ENCODE measurements at places on chromosomes 5 and 9.

DNA sequence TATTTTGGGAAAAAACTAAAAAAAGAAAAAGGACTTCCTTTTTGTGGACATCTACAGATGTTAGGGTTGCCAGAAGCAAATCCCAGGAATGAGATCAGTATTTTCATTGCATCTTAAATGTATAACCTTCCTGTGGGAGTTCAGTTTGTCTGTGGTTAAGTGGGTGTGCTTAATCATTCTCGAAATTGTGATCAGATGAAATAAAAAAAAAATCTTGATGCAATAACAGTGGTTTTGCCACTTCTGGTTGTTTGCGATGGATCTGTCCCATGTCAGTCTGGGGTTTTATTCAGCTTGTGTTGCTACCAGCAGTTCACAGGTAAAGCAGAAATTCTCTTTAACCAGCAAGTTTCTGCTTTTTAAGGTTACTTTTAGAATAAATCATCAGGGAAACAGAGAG, 179.0 kb downstream of the MAN2A1 start:
- no peak for DNase-seq

DNA sequence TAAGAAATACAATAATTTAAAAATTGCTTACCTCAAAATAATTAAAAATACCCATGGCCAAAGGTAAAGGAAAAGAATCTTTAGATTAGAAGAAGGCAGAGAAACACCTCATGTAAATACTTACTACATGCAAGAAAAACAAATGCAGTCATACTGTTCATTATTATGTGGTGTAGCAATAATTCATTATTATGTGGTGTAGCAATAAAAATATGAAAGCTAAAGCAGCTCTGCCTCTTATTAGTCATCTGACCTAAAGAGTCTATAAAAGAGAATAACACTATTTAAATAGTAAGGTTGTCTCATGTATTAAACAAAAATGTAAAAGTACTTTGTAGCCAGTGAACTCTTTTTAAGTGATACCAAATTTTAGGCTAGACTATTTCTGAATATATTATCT, 6.6 kb downstream of the DTWD2 start:
- no peak for DNase-seq

- no peak for DNase-seq
Observed at GRCh38 chr9:124297551-124297901, 39.8 kb downstream of the NEK6 start.

DNA sequence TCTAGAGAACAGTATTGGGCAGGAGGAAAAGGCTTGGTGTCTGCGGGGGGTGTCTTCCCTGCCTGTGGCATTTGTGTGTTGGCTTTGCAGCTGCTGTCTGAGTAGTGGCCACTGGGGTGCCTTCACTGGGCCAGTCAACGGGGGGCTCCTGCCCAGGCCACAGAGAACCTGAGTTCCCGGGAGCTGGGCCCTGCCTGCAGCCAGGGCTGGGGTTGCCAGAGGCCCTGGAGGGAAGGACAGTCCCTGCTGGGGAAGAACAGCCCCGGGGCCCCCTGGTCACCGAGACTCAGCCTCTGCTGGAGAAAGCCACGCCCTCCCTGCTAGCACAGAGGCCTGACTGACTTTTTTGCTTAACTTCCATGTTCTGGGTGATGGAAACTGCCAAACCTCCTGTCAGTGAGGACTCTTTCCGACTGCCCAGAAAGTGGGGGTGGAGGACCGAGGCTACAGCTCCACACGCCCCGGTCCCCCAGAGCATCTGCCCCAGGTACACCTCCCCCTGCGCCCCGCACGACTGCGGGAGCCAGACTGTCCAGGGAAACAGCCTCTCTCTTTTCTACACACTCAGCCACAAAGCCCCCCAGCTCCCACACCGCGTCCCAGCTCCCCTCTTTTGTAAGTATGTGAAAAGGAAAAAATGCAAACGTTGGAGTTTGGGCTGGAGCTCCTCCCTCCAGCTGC, 133.4 kb downstream of the DAB2IP start:
- DNase-seq, result no peak

DNA sequence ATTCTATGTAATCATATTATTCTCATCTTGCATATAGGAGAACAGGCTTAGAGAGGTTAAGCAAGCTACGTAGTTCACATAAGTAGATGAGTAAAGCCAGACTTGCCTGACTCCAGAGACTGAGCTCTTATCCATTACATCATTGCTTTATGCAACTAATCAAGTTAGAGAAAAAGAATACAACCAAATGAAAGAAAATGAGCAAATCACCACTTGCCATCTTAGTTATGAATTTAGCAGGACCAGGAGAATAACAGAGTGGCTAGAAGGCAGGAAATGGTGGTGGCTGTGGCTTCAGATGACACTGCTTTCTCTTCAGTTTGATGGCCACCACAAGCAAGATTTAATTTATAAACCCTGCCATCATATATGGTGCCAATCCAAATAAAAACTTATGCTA, 26.6 kb downstream of the POC5 start:
- no peak for DNase-seq

DNA sequence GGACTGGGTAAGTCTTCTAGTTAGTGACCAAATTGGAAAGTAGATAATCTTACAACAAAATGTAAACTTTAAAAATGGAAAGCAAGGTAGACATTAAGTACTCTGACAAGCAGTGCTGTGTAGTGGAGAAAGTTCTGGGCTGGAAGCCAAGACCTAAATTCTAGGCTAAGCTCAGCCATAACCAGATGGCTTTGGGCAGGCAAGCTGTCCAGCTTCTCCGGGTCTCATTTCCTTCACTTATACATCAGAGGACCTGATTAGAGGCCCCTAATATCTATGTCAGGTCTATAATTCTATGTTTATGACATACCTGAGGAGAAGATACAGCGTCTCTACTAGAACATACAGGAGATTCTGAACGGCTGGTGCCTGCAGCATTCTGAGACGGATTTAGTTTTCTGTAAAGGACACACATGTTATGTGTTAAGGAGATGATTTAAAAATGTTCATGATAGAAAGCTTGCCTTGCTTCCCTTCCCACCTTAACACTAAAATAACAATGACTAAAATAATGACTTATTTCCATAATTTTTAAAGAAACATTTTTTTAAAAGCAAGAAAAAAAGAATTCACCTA, 61.2 kb downstream of the ELL2 start:
- DNase-seq, result no peak

GRCh38 chr5:149656576-149657182, 73.4 kb upstream of the PPARGC1B start:
- DNase-seq, result peak; percentile 33

DNA sequence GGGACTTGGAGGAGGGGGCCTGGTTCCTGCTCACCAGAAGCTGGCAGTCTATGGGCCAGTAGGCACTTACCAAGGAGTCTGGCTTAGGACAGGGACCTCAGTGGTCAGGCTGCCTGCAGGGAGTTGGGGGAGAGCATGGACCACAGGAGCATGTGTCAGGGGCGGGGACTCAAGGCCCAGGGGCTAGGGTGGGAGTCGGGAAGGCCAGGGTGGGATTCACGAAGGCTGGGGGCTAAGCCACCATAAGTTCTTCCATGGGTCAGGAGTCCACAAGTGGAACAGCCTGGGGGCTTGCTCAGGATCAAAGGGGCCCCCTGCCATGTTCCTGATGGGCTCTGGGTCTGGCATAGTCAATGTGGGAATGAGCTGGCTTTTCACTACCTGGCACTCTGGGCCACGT, 11.5 kb upstream of the SLC25A48 start:
- no peak for DNase-seq

DNA sequence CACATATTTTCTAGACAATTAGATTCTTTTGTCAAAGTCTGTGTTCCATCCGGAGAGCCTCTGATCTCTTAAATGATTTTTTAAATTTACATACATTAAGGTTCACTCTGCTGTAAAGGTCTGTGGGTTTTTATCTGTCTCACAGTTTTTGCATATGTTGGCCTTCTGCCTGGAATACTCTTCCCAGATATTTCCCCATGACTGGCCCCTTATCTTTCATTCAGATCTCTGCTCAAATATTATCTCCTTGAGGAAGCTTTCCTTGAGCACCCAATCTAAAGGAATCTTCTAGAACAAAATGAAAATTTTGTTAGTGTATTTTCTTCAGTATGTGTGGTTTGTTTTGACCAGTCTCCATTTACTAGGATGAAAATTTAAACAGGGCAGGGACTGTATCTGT, 26.3 kb downstream of the FAF2 start:
- DNase-seq, result no peak

GRCh38 chr5:139762615-139763170, 32.9 kb upstream of the PSD2 start:
- no peak for DNase-seq

DNA sequence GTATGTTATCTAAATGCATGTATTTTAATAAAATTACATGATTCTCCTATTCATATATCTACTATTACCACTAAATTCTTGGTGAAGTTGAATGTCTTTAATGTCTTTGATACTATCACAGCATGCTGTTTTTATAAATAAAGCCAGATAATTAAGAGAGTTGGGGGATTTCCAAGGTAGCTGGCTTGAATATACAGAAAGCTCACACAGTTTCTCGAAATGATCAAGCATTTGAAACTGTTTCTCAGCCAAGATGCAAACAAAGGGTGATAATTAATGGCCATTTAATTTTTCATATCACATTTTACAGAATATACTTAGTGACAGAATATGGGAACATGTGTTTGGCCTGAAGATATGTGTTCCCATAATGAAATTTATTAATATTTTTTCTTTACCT, 145.6 kb upstream of the CDH12 start:
- no peak for DNase-seq

- no peak for DNase-seq
Observed at GRCh38 chr5:59351076-59351794, 542.3 kb downstream of the PDE4D start.

DNA sequence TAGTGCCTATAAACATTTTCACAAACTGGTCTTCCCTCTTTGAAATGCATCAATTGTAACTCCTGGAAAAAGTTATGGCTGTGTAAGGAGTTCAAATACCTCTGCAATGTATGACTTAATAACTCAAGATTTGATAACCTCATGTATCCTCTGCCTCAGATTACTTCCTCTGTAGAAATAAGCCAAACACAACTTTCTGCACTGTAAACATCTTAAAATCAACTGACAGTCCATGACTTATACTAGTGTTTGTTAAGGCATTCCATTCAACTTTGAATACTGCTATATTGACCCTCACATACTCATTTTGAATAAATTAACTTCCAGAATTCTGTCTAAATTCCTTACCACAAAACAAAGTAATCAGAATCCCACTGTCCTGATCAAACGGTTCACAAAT, 256.2 kb upstream of the POU5F2 start:
- no peak for DNase-seq

- peak; percentile 68 for DNase-seq
Observed at GRCh38 chr9:97386733-97387503, 25.0 kb upstream of the TDRD7 start.

DNA sequence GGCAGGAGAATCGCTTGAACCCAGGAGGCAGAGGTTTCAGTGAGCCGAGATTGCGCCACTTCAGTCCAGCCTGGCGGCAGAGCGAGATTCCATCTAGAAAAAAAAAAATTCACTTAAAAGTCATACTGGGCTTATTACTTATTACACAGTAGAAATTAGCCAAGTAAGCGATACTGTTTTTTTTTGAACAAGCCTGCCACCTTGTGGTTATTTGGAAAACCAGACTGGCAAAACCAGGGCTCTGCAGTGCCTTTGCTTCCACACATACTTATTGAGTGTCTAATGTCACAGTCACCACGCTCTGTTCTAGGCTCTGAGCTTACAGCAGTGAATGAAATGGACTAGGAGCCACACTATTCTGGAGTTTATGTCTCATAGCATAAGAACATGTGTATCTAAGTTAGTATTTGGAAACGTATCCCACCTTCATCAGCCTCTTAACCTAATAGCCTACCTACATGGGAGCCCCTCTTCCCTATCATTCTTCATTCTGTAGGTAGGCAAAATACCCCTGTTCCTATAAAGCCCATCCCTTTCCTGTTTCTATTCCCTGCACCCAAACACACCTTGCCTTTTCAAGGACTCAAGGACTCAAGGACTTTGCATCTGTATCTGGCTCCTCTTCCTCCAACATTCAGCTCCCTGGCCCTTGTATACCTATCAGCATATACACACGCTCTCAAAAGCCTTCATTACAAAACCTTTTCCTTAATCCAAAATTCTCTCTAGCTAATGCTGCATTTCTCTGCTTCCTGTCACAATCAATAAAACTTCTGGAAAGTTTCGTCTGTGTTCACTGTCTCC, 13.9 kb upstream of the BASP1 start:
- DNase-seq, result no peak

DNA sequence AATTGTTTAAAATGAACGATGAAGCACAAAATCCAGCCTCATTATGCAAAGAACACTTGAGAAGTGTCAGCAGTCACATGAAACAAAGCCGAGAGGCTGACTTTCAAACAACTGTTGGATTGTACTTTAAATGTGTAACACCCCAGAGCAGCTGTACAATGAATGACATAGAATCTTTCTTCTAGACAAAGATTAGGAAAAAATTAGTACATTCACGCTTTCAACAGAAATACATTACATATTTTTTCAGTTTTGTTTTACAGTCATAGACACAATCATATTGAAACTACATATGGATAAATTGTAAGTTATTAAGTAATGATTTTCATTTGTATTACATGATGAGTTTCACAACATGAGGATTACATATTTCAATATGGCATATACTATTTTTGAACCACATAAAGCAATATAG, 10.6 kb upstream of the AGXT2 start:
- DNase-seq, result no peak

DNA sequence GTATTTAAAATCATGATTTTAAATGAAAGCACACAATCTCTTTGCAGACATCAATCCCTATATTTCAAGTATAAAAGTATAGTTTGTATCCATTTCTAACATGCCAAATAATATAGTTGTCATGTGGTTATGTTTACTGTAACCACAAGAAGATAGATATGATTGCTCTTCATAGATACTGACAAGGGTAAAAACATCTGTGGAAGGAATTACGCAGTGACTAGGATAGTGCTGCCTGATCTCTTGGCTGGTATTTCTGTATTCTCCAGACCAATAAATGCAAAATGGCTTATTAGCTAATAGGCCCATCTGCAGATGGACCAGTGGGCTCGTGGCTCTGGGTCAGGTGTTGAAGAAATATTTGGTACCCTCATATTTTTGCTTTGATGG, 34.9 kb upstream of the FBN2 start:
- no peak for DNase-seq

GRCh38 chr5:96140496-96140895, 178.8 kb upstream of the ELL2 start:
- no peak for DNase-seq

- no peak for DNase-seq
Observed at GRCh38 chr9:77019926-77020412, 514 bp downstream of the FOXB2 start.

DNA sequence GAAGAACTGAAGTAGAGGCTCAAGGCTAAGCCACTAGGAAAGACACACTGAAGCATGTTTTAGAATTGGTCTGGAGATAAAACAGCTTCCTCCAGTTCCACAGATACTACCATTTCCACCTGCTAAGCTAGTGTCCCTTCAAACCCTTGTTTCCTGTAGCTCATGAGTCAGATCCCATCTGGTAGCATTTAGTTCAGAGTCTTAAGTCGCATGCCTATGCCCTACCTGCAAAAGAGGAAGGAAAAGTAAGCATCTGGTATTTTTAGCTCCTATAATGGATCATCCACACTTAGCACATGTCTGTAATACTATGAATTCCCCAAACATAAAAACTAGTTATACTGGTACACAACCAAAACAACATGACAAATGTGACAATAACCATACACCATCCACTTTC, 92.1 kb downstream of the CDKN2A start:
- DNase-seq, result no peak

- no peak for DNase-seq
Observed at GRCh38 chr5:141919218-141920119, 4.2 kb upstream of the DELE1 start.
